ENCODE measurements at places on chromosomes 1 and 21. TPM values are rescaled to one million over a fixed set of nuclear protein-coding genes. Genes with fewer than 3 reads are reported as not detected.

CYP4A11 gene
- not detected for polyA plus RNA-seq

PADI2 gene
- polyA plus RNA-seq = not detected

NBPF6 gene
- polyA plus RNA-seq = not detected

AMY2B gene
- polyA plus RNA-seq = 0.23 TPM

ELF3 gene
- not detected for polyA plus RNA-seq

IPP gene
- polyA plus RNA-seq = 10.1 TPM

GJC2 gene
- polyA plus RNA-seq = not detected

IL19 gene
- not detected for polyA plus RNA-seq

CFAP74 gene
- not detected for polyA plus RNA-seq

VWA1 gene
- not detected for polyA plus RNA-seq

RIMS3 gene
- polyA plus RNA-seq = 3.3 TPM

SLC9C2 gene
- not detected for polyA plus RNA-seq

S100A5 gene
- 3.0 TPM for polyA plus RNA-seq

FCRL5 gene
- not detected for polyA plus RNA-seq

SPRR2E gene
- not detected for polyA plus RNA-seq

DNASE2B gene
- polyA plus RNA-seq = not detected

DNA sequence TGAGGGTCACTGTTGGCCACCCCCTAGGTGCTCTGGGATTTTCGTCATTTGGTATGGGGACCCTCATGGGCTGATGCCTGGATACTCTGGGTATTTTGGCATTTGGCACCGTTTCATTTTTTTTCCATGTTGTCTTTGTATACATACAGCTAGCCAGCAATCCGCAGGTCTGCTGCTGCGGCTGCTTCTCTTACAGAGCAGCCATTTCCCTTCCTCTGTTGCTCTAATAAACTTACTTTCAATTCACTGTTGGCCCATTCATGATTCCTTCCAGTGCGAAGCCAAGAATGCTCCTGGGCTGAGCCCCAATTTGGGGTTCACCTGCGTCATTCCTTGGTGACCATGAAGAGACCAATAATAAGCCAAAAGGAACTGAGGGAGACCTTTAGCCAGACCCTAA is 21.5 kb downstream of the GON4L start:
- no peak for DNase-seq

GRCh38 chr1:26607186-26607585 is 77.6 kb downstream of the RPS6KA1 start:
- no peak for DNase-seq

DNA sequence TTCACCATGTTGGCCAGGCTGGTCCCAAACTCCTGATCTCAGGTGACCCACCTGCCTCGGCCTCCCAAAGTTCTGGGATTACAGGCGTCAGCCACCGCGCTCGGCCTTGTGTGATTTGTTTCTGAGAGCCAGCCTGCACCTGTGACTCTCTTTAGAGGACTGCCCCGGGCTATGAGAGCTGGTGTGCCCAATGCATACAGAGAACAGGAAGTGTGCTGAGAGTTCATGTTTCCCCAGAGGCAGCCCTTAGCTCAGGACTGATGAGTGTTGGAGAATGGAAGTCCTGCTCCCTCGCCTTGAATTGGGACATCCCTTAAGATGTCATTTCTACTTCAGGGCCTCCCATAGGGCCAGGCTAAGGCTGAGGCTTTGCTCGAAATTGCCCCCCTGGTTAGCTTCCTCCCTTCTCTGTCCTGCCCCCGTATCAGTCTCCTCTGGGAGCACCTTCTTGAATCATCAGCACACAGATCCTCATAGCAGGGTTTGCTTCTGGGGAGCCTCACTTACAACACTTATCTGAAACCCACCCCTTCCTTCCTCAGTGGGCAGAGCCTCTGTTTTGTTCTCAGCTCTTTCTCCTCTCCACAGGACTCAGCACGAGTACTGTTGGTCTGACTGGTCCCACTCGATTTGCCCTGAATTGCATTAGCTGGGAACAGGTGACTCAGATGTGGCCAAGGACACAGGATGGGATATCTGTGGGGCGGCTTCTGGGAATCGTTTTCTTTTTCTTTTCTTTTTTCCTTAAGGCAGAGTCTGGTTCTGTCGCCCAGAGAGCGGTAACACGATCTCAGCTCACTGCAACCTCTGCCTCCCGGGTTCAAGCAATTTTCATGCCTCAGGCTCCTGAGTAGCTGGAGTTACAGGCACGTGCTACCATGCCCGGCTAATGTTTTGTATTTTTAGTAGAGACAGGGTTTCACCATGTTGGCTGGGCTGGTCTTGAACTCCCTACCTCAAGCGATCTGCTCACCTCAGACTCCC is 80.1 kb downstream of the UBIAD1 start:
- DNase-seq = no peak

- no peak for DNase-seq
These were observed 1.4 kb downstream of the VPS13D start for GRCh38 chr1:12231276-12231595.

DNA sequence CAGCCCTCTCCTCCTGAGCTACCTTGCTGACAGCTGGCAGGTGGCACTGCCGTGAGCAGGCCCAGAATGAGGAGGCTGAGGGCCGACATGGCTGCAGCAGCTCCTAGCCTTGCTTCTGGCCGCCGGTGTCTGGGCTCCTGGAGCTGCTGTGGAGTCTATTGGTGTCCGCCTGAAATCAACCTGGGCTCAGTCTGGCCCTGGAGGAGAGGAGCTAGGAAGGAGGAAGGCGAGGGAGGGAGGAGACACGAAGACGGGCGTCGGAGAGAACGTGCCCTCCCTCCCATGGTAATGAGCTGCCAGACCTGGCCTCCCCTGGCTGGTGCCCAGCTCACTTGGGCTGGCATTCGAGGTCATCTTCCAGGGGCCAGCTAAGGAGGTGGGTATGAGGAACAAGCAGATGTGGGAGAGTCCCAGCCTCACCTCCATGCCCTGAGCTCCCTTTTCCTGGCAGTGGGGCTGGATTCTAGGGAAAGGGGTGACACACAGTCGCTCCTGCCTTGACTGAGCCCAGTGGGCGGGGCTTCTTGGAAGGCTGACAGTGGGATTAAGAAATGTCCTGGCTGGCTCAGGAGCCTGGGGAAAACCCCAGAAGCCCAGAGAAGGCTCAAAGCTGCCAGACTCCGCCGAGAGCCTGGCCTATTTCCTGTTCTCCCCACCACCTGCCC is at the start of gene PDZK1IP1:
PDZK1IP1 (minus strand) TSS at position 193 of the 665 bp plus-strand sequence; CDS start at position 89, 104 bp downstream.
- DNase-seq = no peak

- DNase-seq = no peak
These were observed 282 bp downstream of the RSPH1 start for GRCh38 chr21:42495765-42496119.

- peak; percentile 90 for DNase-seq
These were observed 22.7 kb downstream of the LRRC8D start for GRCh38 chr1:89843273-89844130.

DNA sequence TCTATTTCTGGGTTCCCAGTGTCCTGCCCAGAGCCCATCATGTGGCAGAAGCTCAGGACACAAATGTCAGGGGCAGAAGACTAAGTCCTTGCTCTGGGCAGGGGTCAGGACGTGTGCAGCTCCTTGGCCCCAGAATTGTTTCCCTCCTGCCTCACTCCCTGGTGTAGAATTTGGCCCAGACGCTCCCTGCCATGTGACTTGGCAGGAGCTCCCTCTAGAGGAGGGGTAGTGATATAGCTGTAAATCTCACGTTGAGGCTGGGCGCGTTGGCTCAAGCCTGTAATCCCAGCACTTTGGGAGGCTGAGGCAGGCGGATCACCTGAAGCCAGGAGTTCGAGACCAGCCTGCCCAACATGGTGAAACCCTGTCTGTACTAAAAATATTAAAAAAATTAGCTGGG is 91.2 kb downstream of the UBIAD1 start:
- peak; percentile 29 for DNase-seq

GRCh38 chr1:239958063-239958462 is 133.6 kb upstream of the FMN2 start:
- DNase-seq = no peak

DNA sequence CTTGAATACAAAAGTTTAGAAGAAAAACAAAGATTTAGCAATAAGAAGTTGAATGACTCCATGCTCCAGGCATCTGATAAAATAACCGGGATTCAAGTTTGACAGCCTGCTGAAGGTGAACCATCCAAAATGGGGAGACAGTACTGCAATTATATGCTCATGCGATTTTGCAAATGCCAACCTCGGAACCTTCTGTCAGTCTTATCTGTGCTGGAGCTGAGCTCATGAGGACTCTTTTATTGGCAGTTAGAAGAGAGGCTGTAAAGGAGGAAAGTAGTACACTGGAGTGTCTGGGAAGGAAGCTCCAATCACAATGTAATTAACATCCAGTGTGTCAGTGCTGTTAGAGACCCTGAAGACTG is 170.0 kb downstream of the GALNT2 start:
- DNase-seq = no peak

- DNase-seq = no peak
These were observed 72.3 kb upstream of the ERG start for GRCh38 chr21:38570596-38570995.

- DNase-seq = peak; percentile 39
These were observed 2.7 kb upstream of the RAD54L start for GRCh38 chr1:46244656-46245371.

- DNase-seq = no peak
These were observed 36.6 kb downstream of the DEGS1 start for GRCh38 chr1:224219612-224220059.

- DNase-seq = no peak
These were observed 7.7 kb upstream of the LCE3A start for GRCh38 chr1:152630596-152630995.

DNA sequence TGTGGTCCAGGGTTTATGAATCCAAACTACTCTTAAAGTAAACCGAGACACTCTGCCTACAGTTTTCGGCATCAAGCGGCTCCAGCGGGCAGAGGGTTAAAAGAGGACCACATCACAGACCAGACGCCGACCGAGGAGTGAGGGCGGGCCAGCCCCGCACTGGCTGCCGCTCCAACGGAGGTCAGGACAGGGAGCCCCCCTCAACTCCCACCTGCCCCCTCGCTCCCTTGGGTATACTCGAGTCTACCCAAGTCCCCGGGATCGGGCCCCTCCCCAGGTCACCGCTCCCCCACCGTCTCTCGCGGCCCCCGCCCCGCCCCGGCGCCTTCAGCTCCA is 312 bp downstream of the ARNT start:
- no peak for DNase-seq

- DNase-seq = no peak
These were observed 16.8 kb downstream of the LAMC1 start for GRCh38 chr1:183039985-183040447.

DNA sequence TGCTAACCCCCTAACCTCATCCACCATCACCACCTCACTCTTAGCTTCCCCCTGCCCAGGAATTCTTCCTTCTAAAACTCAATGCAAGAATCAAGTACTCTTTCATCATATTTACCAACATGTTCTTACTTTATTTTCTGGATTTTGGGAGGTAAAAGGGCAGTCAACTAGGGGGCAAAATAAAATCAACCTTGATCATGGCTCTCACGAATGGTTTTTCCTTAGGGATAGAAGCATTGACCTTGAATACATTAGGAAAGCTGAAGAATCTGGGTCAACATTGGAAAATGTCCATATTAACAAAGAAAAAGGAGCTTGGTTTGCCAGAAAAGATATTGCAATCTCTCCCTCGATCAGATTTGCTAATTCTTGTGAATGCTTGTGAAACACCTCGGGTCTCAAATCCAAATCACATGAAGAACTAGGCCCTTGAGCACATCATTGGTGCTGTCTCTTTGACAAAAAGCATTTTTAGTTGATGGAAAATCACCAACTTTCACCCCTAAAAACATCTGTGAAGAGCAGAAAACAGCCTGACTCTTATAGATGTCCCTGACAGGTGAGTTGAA is 58.9 kb downstream of the ZC3H11B start:
- DNase-seq = no peak

DNA sequence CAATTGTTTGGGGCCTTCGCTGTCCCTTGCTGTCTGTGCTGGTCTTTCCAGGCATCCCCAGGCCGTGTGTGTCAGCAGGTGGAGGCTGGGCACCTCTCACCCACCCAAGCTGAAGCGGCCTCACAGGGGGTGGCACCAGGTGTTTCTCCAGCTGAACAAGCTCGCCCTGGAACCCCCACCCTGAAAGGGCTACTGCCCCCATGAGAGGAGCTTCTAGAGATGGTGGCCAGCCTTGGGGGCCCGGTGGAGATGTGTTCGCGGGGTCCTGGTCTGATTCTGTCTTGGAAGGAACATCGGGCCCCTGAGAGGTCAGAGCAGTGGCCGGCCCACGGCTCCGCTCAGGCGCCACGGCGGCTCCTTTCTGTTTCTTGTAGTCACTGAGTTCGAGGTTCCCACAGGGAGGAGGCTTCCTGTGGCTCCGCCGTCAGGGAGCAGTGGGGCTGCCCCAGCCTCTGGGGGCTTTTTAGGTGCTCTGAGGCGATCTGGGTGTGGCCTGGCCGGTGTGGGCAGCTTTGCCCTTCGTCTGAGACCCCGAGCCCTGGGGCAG is 46.9 kb downstream of the SKI start:
- DNase-seq = no peak

DNA sequence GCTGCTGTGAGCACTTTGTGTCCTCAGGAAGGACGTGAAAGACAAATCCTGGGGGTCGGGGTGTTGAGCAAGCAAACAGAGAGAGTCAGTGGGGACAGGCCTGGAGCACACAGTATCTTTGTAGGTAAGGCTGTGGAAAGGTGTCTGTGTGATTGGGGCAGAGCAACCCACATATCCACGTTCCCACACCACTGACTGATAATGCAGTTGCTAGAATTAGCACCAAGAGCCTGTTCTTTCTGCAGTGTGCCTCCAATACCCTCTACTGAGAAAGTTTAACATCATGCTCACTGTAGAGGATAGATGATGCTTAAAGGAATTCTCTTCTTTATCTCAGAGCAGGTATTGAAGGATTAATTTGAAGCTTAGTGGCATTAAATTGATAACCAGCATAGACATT is 161.1 kb downstream of the PIK3R3 start:
- no peak for DNase-seq

DNA sequence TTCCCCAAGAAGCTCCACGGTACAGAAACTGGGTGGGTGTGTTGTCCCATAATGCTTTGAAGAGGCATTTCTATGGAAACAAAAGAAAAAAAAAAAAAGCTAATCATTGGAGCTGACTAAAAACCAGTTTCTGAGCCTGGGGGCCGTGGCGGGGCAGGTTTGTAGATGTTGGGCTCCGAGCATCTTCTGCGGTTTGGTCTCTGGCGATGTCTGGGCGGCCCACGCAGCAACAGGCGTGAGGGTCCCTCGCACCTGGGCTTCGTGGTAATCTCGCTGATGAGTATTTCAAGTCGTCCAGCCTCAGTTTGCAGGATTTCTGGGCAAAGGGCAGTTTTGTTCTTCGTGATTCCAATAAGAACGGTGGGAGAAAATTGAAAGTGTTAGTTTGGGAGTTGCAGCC is 6.8 kb downstream of the TP73 start:
- DNase-seq = no peak

DNA sequence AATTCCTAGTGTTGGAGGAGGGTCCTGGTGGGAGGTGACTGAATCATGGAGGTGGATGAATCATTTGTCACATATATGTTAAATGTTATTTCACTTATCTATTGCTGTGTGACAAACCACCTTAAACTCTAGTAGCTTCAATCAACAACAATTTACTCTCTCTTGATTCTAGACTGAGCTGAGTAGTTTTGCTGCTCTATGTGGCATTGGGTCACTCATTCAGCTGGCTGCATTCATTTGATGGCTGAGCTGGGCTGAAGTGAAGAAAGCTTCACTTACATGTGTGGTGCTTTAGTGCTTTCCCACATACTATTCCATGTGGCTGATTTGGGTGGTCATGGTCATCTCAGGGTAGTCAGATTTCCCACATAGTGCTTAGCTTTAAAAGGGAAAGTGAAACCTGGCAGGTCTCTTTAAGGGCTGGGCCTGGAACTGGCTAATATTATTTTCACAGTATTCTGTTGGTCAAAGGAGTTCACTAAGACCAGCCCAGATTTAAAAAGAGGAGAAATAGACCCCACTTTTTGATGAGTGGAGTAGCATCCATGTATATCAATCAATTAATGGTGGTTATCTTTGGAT is 10.5 kb downstream of the DNAH14 start:
- no peak for DNase-seq

GRCh38 chr1:111199881-111200801 is at the start of gene DENND2D:
DENND2D (minus strand) TSS chr1:111200646; CDS start chr1:111200459, 187 bp downstream.
- peak; percentile 86 for DNase-seq
